Temporal lobe (tissue), 4 donors: ENCODE measurements at places on chromosomes 4 and X. TPM values are rescaled to one million over a fixed set of nuclear protein-coding genes. Genes with fewer than 3 reads are reported as not detected.

The DCK gene
- total RNA-seq, result 65.9 TPM

The NUDT11 gene
- 63.4 TPM for total RNA-seq

The HHIP gene
- total RNA-seq, result 2.0 TPM

The CENPVL2 gene
- total RNA-seq, result 1.7 TPM

The PPBP gene
- 2.0 TPM for total RNA-seq

The SHISA3 gene
- total RNA-seq, result not detected

The SLITRK4 gene
- total RNA-seq, result 36.9 TPM

The C4orf51 gene
- not detected for total RNA-seq

The PHOX2B gene
- not detected for total RNA-seq

The FAM133A gene
- 1.2 TPM for total RNA-seq

The OCIAD1 gene
- total RNA-seq, result 134 TPM

The RIBC1 gene
- 0.74 TPM for total RNA-seq

The PDCL2 gene
- not detected for total RNA-seq

The SASH3 gene
- total RNA-seq, result 0.49 TPM

The PNPLA4 gene
- 4.4 TPM for total RNA-seq

The ERVMER34-1 gene
- 0.98 TPM for total RNA-seq

The ATG4A gene
- total RNA-seq, result 5.9 TPM

The AFF2 gene
- total RNA-seq, result 144 TPM

The SULT1E1 gene
- total RNA-seq, result 5.4 TPM
